RPMI8226 (cell line): ENCODE measurements at places on chromosomes 12 and 14.
A peak's percentile ranks its signal among the peaks of the same experiment; 100 is the strongest.

DNA sequence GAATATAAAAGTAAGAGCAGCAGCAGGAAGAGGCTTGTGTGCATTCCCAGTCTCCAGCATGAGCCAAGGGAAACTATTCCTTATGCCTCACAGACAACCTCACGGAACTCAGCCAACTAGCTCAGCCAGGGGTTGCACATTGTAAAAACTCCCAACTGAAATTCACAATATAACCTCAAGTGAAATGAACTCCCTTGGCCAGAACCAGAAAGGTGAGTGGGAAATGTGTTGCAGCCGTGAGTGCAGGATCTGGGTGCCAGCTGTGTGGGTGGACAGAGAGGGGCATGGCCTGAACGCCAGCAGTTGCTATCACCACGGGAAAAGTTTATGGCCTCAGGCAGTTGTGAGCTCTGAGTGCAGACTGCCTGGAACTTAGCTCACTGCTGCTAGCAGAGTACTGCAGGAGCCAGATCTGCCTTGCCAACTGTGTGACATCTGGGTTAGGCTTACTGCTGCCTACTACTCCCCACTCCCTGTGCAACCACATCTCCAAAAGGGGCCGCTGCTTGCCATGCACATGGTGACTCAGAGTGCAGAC lies 2.3 kb upstream of the CLEC1A start:
- DNase-seq = no peak

- DNase-seq = peak; percentile 87
These were observed 37.0 kb downstream of the RASAL1 start for GRCh38 chr12:113098441-113099028.

DNA sequence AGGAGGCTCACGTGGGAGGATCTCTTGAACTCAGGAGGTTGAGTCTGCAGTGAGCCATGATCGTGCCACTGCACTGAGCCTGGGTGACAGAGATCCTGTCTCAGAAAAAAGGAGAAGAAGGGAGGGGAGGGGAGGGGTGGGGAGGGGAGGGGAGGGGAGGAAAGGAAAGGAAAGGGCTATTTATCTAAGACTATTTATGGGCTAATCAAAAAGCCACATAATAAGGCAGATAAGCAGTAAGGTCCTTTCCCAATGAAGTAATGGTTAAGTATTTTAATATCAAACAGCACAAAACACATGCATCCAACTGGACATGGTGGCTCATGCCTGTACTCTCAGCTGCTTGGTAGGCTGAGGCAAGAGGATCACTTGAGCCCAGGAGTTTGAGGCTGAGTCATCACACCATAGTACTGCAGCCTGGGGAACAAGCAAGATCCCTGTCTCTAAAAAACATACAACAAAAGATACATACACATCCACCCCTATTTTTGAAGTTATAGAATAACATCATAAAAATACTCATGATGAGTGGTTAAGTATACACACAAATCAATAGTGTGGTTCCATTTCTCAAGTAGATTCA lies 9.7 kb downstream of the PAWR start:
- no peak for DNase-seq

DNA sequence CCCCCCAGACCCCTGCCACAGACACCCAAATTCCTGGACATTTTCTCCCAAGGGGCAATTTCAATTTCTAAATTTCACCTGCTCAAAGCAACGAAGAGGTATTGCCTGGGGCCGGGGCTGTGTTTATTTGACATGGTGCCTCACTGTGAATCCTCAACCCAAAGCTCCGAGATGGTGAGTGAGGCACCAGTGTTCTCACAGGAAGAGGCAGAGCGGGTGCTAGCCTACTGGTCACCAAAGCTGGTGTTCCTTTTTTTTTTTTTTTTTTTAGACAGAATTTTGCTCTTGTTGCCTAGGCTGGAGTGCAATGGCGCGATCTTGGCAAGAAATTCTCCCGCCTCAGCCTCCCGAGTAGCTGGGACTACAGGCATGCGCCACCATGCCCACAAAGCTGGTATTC lies 14.8 kb upstream of the SH2B3 start:
- no peak for DNase-seq

- no peak for DNase-seq
These were observed 216.1 kb downstream of the NUAK1 start for GRCh38 chr12:105922670-105923102.

DNA sequence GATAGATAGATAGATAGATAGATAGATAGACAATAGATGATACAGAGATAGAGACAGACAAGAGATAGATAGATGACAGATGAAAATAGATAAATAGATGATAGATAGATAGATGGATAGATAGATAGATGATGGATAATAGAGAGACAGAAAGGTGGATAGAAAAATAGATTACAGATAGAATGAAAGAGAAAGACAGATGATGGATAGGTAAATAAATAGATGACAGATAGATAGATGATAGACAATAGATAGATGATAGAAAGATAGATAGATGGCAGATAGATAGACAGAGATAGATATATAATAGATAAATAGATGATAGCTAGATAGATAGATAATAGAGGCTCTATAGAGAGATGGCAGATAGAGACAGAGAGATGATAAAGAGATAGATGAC lies 523.0 kb downstream of the BCL11B start:
- no peak for DNase-seq

- no peak for DNase-seq
These were observed 492.0 kb upstream of the SOX5 start for GRCh38 chr12:24441458-24441857.

- DNase-seq = peak; percentile 16
These were observed 36.7 kb upstream of the RIMBP2 start for GRCh38 chr12:130752692-130753230.

GRCh38 chr14:63709589-63709988 lies 18.3 kb downstream of the SGPP1 start:
- no peak for DNase-seq

- no peak for DNase-seq
These were observed 439 bp upstream of the TNFRSF1A start for GRCh38 chr12:6342140-6342889.

DNA sequence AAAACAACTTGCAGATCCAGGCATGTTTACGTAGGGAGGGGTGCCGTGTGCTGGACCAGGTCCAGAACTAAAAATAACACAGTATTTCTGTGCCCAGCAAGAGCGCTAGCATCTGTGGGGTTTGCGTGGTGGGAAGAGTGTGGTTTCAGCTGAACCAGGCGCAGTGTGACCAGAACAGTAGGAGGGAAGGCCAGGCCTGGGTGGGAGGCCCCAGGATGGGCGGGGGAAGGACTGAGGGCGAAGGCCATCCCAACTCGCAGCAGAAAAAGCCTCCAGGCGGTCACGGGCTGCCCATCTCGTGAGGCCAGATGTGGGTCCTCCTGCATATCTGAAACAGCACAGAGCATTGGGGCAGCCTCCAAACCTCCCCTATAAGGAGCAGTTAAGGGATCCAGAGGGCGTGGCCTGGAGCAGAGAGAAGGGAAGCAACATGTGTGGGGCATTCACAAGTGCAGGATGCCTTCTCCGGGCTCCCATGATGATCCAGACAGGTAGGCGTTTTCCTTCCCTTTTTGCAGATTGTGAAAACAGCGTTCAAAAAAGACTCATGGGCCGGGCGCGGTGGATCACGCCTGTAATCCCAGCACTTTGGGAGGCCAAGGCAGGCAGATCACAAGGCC lies 17.8 kb upstream of the CD9 start:
- peak; percentile 30 for DNase-seq

DNA sequence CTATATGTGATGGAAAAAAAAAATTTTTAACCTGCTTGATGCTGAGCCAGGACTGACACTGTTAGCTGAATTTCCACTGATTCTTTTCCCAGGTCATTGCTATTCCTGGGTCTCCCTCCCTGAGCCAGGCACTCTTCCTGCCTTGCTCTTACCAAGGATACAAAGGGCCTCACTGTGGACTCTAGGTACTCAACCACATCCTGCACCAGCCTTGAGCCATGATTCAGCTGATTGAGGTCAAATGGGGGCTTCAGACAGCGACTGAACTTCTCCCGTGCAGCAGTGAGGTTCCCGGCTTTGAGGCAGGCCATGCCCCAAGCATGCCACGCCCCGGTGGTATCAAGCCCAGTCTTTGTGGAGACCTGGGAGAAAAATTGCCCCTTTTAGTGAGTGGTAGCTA lies 54.3 kb downstream of the ZFYVE26 start:
- DNase-seq = no peak

GRCh38 chr14:63656194-63656593 lies 14.5 kb upstream of the WDR89 start:
- DNase-seq = peak; percentile 25

DNA sequence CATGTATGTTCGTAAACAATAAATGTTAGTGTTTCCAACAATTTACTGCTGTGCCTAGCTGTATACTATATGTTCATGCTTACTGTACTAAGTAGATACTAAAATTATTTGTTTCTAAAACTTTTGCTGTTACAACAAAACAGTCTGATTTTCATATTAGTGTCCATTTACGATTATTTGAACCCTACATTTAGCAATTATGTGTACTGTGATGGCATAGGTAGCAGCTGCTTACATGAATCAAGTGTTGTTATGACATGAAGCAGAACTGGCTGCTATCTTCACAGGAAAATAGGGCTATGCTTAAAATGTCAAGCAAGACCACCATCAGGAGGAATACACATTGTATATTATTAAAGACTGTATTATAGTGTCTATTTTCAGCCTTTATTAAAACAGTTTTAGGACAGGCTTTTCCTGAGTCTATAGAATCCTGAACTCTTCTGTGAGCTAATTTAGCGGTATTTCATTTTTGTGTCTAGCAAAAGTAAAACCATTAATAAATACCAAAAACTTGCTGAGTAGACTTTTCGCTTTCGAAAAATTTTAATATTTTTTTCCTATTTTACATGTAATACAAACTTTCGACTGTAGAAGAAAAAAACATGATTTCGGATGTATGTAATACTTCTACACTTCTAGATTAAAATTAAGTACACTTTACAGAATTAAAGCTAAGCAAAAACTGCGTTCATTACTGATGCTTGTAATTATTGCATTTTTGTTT lies 1.1 kb upstream of the WDR89 start:
- no peak for DNase-seq

DNA sequence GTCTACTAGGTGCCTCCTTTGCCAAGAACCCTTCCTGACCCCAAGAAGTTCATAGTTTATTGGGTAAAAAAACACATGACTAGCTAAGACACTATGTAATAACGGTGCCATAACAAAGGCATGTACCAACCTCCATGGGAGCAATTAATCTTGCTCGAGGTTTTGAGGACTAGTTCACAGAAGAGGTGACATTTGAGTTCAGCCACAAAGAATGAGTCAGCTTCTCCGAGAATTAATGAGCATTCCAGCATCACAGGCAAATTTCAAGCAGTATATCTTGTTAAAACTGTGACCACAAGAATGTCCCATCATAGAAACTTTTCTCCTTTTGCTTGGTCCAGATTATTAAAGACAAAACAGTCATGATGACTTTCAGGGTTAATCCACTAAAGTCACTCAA lies 113.0 kb upstream of the RAP1B start:
- no peak for DNase-seq

DNA sequence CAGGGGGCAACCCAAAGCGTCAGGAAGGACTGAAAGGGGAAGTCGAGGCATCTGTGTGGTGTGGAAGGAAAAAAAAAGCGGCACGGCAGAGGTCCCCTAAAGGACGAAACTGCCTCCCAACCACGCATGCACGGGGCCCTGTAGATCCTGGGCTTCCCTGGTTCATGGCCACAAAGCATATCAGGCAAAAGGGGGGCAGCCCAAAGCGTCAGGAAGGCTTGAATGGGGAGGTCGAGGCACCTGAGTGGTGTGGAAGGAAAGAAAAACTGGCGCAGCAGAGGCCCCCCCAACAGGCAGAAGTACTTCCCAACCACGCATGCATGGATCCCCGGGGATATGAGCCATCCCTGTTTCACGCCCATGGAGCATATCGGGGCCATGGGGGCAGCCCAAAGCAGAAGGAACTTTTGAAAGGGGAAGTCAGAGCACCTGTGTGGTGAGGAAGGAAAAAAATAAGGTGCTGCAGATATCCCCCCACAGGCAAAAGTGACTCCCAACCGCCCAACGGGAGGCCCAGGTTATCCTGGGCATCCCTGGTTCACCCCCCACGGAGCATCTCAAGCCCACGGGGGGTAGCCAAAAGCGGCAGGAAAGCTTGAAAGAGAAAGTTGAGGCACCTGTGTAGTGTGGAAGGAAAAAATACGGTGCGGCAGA lies 581.2 kb downstream of the ALG10 start:
- no peak for DNase-seq

GRCh38 chr14:101838476-101838875 lies 77.0 kb downstream of the PPP2R5C start:
- no peak for DNase-seq

DNA sequence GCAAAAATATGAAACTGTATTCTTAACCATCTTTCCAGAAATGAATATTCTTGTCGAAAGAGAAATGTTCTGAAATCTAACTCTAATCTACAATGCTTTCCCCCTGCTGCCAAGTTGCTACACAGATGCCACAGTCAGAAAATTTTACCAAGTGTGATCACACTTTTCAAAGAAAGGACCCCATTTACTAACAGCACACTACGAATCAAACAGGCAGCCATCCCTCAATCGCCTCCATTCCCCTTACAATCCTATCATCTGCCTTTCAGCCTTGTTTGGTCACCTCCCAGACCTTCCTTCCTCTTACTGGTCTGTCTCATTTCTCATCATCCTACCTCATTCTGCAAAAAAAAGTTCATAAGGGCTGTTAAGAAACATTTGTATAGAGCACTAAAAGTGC lies 190.1 kb downstream of the MED13L start:
- no peak for DNase-seq

- no peak for DNase-seq
These were observed 543.7 kb upstream of the TMEM132C start for GRCh38 chr12:127723251-127723650.

- DNase-seq = no peak
These were observed 189.9 kb downstream of the KTN1 start for GRCh38 chr14:55769877-55770276.

DNA sequence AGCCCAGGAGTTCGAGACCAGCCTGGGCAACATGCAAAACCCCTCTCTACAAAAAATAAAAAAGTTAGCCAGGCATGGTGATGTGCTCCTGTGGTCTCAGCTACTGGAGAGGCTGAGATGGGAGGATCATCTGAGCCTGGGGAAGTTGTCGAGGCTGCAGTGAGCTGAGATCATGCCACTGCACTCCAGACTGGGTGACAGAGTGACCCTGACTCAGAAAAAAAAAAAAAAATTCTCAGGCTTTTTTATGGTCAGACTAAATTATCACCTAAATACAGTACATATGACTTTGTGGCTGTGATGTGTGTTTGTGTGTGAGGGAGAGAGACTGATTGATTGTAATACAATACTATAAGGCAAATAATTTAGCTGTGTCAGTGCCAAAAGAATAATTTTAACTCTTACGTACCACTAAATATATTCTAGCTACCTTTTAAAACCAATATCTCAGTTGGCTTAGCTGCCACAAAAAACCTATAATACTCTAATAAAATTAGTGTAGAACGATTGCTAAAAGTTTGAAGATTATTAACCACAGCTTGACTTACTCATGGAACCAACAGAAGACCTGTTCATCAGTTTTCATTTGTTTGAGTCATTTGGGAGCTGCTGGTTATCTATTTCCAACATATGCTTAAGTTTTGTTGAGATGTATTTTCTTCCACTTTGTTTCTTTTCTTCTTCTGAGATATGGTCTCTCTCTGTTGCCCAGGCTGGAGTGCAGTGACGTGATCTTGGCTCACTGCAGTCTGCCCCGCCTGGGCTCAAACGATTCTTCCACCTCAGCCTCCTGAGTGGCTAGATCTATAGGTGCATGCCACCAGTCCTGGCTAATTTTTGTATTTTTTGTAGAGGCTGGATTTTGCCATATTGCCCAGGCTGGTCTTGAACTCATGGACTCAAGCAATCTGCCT lies 58.0 kb downstream of the DIP2B start:
- no peak for DNase-seq
